ENCODE measurements at places on chromosomes 1 and 21. TPM values are rescaled to one million over a fixed set of nuclear protein-coding genes. Genes with fewer than 3 reads are reported as not detected.

Gene CRNN
- not detected for total RNA-seq

Gene BATF3
- 1.9 TPM for total RNA-seq

Gene NBPF3
- total RNA-seq = 3.0 TPM

Gene SPTA1
- 0.43 TPM for total RNA-seq

Gene HTR1D
- not detected for total RNA-seq

Gene NUAK2
- 0.75 TPM for total RNA-seq

Gene SH2D1B
- not detected for total RNA-seq

Gene CD2
- 0.75 TPM for total RNA-seq

Gene DCLRE1B
- 2.1 TPM for total RNA-seq

Gene RGS13
- total RNA-seq = 0.27 TPM

Gene NECAP2
- total RNA-seq = 14.5 TPM

Gene NID1
- total RNA-seq = 42.1 TPM

Gene KRTAP11-1
- total RNA-seq = not detected

DNA sequence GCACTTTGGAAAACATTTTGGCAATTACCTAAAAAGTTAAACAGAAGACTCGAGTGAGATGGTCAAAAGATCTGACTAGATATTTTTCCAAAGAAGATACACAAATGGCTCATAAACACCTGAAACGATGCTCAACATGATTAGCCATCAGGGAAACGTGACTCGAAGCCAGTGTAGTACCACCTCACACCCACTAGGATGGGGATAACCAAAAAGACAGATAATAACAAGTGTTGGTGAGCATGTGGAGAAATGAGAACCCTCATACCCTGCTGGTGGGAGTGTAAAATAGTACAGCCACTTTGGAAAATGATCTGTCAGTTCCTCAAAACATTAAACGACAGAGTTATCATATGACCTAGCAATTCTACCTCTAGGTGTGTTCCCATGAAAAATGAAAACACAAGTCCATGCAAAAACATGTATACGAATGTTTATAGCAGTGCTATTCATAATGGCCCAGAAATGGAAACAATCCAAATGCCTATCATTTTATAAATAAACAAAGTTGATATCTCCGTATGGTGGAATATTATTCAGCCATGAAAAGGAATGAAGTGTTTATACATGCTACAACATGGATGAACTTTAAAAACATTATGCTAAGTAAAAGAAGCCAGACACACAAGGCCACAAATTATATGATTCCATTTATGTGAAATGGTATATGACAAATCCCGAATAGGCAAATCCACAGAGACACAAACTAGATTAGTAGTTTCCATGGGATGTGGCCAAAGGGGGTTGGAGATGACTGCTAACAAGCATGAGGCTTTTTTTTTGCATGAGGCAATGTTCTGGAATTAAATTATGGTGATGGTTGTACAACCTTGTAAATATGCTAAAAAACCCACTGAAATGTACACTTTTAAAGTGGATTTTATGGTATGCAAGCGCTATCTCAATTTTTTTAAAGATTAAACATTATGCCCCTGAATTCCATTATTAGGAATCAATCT lies 625.3 kb downstream of the KIF26B start:
- no peak for DNase-seq

GRCh38 chr1:245549996-245550719 lies 395.4 kb downstream of the KIF26B start:
- DNase-seq = no peak

- no peak for DNase-seq
Observed at GRCh38 chr1:169110689-169111447, 4.4 kb downstream of the ATP1B1 start.

DNA sequence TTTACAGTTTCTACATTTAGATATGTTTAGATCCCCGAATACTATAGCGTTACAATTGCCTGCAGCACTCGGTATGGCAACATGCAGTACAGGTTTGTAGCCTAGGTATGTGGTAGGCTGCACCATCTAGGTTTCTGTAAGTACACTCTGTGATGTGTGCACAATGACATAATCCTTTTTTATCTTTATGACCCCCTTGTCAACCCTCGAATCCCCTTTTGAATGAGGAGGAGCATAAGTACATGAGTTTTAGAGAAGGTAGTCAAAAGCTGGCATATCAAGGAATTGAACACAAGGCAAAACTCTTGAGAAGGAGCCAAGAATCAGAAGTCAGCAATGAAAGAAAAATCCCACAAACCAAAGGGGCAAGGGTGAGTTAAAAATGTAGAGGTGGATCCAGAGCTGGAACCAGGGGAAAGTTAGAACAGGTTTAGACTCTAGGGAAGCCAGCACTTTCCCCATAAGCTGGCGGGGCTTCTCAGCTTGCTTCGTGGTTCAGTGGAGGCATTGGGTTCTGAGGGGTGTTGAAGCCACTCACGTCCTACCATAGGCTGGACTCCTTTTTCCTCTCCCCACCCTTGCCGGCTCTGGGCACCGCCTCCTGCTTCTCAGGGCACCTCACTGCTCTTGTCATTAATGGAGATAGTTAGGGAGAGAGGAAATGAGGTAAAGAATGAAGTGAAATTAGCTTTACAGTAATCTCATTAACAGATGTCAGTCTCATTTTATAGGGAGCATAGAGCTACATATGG lies 31.3 kb downstream of the OLFML3 start:
- DNase-seq = no peak

DNA sequence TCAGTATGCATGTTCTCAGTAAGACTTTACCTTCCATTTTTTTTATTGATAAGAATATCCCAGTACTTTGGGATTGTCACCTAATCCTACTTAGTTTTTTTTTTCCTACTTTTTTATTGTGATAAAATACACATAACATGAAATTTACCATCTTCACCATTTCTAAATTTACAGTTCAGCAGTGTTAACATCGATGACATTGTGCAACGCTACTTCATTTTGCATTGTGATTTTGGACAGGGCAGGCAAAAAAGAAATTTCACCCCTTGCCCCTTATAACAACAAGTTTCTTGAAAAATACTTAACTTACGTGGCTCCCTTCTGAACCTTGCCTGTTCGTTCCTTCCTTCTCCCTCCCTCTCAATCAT lies 92.4 kb downstream of the ATP1A1 start:
- DNase-seq = no peak

DNA sequence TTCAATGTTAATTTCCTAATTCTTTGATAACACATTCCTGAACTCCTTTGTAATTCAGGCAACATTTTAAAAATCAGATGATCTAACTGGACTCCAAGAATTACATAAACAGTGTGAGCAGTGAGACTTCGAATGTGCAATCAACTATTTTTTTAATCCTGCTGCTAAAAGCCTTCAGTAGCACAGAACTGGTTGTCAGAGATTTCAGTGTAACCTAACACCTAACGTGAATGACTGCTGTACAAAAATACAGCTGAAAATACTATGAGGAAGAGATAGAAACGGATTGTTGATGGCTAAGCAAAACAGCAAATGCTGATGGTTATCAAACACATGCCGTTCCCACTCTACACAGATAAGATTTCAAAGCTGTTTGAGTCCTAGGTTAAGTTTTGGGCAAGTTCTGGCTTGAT lies 46.1 kb downstream of the APP start:
- no peak for DNase-seq

DNA sequence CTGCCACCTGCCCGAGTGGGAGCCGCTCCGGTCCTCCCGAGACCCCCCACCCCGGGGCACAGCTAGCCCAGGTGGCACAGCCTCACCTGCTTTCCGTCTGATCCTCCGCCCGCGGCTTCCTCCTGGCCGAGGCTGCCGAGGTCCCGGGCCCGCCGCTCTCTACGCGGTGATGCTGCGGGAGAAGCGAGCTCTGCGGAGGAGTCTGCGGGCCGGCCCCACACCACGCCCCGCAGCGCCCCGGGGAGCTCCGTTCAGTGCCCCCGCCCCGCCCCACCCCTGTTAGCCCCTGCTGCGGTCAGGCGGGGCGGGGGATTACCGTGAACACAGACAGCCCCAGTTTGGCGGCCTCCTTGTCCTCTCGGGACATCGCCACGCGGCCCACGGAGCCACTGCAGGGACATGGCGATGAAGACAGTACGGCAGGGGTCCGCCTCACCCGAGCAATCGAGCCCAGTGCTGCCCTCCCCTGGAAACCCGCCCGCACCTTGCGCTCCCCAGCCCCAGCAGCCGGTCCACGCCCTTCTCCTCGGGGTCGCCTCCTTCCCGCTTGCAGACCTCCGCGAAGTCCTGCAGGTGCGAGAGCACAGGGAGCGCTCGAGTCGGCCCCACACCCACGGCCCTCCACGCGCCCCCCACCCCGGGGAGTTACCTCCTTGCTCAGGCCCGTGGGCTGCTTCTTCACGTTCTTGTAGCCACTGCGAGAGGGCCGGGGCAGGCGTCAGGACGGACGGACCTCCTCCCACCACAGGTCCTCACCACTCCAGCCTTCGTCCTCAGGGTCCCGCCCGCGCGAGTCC lies 933 bp downstream of the C1orf35 start:
- DNase-seq = no peak

DNA sequence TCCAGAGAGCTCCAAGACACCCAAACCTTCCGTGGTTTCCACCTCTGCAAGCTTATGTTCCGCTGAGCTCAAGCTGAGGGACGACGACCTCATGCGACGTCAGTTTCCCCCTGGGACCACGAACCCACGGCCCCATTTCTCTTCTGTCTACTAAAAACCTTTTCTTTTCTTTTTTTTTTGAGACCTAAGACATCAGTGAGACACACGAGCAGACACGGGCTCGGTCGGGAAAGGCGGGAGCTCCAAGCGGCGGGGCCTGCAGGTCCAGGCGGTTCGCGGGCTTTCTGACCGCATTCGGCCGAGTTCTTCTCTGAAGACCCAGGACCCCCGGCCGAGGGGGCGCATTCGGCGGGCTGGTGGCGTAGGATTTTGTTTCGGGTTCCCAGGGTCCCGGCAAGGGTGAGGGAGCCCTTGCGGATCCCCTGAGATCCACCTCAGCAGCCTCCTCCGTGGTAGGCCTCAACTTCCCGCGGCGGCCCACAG lies 402 bp downstream of the C21orf58 start:
- no peak for DNase-seq

- no peak for DNase-seq
Observed at GRCh38 chr1:22969304-22969709, 3.4 kb downstream of the LACTBL1 start.

GRCh38 chr1:162040657-162041056 lies 17.0 kb upstream of the OLFML2B start:
- DNase-seq = no peak

DNA sequence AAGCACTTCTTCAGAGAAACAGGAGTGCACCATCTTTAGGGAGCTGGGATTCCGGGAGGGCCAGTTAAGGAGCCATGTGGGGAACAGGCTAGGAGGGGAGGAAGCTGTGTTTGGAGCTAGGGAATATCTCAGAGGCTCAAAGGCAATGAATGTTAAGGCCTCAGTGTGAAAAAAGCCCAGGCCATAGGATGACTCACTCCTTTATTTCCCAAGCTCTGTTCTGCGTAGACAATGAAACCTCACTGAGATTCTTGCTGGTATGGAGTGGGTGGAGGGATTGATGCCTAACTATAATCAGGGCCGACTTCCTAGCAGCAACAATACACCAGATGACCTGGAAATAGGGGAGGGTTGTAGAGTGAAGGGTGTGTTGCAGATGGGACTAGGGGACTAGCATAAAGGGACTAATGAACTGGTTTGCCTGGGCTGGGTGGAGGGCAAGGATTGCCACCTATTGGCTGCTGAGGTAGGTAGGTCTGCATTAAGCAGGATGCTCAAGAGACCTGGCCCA lies 2.1 kb downstream of the GNAT2 start:
- no peak for DNase-seq

DNA sequence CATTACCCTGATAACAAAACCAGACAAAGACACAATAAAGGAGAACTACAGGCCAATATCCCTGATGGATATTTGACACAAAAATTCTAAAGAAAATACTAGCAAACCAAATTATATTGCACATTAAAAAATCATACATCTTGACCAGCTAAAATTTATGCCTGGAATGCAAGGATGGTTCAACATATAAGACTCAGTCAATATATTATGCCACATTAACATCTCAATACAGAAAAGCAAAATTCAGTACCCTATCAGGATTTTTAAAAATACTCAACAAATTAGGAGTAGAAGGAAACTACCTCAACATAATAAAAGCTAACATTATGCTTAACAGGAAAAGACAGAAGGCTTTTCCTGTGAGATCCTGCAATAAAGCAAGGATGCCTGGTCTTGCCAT lies 177.1 kb downstream of the MAGI3 start:
- DNase-seq = no peak

DNA sequence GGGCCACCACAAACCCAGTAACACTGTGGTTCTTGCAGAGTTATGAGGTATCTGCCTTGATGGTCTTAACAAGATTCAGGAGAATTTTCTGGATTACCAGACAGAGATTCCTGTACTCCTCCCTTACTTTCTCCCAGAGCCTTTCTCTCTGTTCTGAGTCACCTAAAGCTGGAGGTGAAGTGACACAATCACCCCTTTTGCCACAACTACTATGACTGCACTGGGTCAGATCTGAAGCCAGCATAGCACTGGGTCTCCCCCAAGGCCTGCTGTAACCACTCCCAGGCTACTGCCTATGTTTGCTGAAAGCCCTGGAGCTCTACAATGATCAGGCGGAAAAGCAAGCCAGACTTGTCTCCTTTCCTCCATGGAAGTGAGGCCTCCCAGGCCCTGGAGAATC lies 156.7 kb upstream of the NEGR1 start:
- DNase-seq = no peak

- DNase-seq = no peak
Observed at GRCh38 chr1:43870306-43870705, 63.3 kb upstream of the ARTN start.

GRCh38 chr1:109312246-109312645 lies 5.4 kb upstream of the MYBPHL start:
- DNase-seq = no peak

GRCh38 chr1:241265428-241265827 lies 91.6 kb downstream of the RGS7 start:
- DNase-seq = no peak

DNA sequence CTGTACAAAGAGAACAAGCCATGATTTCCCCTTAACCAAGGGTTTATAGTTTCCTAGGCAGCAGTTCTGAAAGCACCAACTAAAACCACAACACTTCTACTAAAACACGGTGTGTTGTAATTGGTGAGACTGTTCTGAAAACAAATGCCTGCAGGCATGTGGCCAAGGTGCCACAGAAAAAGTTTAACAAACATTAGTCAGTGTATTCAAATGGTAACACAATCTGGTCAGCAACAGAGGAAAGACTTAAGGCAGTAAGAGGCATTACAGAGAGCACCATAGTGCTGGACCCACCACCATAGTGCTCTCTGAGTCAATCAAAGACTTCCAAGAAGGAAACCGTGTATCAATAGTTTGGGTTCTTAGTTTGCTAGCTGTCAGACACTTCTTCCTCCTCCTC lies 16.7 kb downstream of the SNIP1 start:
- no peak for DNase-seq

DNA sequence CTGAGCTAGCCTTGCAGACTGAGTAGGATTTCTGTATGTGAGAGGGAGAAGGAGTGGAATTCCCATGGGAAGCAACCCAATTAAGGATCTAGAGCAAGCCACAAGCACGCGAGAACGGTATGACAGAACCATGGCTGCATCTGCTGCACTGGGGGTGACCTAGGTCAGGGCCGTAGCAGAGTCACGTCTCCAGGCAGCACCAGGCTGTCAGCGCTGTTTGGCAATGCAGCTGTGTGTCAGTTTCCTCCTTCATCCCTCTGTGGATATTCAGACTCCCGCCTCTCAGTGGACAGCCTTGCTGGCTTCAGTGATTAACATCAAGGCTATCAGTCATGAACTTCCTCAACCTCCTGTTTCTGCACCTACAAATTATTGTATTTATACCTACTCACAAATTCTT lies 118.1 kb upstream of the PPP2R5A start:
- no peak for DNase-seq
